ENCODE measurements at places on chromosomes 4 and X. TPM values are rescaled to one million over a fixed set of nuclear protein-coding genes. Genes with fewer than 3 reads are reported as not detected.

DNA sequence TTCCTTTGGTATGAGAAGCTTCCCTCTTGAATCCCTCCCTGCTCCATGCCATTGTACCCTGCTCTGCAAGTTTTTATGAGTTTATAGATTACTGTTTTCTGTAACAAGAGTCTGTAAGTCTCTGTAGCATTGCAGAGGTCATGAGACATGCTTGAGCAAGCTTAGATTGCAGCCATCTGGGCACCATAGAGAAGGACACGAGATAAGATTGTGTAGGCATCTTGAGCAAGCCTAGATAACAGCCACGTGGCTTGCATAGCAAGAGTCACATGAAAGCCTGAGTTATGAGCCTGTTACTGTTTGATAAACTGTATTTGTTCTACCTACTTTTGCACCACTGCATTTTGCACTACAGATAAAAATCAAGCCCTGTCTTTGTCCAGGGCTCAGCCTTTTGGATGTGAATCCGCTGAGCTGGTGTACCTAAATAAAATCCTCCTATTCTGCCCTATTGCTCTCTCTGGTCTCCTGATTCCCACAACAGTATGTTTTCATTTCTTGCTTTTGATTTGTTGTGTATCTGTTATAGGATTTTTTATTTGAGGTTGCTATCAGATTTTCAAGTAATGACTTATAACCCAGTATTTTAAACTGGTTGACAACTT lies 127.4 kb upstream of the ANKRD50 start:
- no peak for DNase-seq

- no peak for DNase-seq
Observed at GRCh38 chr4:11368701-11369115, 60.0 kb downstream of the HS3ST1 start.

GRCh38 chr4:153081006-153081580 lies 123.2 kb upstream of the TRIM2 start:
- peak; percentile 37 for DNase-seq

DNA sequence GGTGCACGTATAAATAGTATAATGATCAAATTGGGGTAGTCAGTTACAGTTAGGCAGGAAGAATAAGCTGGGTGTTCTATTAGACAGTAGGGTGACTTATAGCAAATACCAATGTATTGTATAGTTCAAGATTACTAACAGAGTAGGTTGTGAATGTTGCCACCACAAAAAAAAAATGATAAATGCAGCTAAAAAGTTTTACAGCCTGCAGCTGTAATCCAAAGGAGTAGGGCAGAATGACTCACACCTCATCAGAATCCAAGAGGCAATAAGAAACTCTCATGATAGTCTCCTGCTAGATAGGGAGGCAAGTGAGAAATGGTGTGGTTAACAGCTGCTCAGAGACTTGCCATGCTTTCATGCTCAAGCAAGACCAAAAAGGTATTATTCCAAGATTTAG lies 19.6 kb upstream of the TCEAL4 start:
- no peak for DNase-seq

GRCh38 chr4:73432169-73433000 lies 3.6 kb upstream of the AFP start:
- no peak for DNase-seq

- no peak for DNase-seq
Observed at GRCh38 chrX:147850875-147851274, 60.8 kb upstream of the FMR1 start.

- no peak for DNase-seq
Observed at GRCh38 chr4:92091335-92091734, 212.4 kb upstream of the GRID2 start.

DNA sequence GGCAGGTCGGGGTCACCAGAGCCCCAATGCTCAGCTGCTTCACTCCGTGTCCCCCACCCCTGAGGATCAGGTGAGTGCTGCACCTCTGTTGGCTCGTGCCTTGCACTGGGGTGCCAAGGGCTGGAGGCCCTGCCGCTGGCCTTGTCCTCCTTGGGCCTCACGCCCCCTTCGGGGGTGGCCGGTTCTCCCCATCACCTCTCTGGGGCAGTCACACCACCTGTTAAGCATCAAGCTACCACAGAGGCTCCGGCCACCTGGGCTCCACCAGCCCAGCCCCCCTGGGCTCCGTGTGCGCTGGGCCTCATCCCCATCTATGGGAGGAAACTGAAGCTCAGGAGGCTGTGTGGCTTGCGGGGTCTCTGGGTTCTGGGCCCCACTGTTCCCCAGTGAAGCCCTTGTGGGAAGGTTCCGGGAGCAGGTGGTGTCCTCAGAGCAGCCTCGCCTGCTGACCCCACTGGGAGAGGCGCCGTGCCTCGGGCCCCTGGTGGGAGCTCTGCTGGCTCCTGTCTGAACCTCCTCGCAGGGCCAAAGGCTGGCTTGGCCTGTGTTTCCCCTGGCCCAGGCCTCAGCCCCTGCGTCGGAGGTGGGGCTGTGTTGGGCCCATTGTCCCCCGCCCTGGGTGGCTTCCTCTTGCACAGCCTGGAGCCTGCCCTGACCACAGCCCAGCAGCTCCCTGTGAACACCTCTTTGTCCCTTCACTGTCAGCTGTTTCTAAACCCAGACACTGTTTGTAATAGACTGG lies 30.8 kb downstream of the DOK7 start:
- DNase-seq = no peak

DNA sequence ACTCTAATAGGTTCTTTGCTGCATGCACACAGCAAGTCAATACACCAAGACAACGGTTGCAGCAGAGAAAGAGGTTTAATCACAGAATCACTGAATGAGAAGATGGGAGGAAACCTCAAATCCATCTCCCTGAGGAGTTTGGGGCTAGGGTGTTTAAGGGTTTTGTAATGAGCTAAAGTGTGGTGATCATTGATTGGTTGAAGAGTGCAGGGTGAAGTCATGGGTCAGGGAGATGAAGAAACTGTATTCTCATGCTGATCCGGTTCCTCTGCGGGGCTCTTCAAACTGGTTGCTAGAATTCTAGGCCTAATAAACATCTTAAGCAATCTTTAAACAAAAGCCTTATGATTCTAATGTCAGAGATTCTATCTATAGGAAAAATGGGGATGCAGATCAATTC lies 432.5 kb upstream of the FAM47C start:
- no peak for DNase-seq

GRCh38 chr4:47817275-47817674 lies 20.6 kb downstream of the CORIN start:
- DNase-seq = no peak

GRCh38 chrX:23246001-23246400 lies 88.6 kb upstream of the PTCHD1 start:
- DNase-seq = no peak

DNA sequence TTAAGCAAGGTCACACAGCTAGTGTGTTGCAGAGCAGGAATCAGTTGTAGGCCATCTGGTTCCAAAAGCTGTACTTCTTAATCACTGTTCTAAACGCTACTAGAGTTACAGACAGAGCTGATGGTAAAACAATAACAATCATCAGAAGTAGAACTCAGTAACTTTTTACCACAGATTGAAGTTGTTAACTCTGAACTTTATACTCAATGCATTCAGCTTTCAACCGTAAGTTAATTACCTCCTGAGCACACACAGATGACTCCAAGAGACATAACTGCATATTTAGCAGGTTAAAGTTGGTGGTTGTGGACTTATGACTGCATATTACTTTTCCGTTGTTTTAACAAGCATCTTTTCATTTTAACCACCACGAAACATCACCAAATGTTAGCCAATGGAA lies 127.3 kb downstream of the PRSS12 start:
- DNase-seq = no peak

DNA sequence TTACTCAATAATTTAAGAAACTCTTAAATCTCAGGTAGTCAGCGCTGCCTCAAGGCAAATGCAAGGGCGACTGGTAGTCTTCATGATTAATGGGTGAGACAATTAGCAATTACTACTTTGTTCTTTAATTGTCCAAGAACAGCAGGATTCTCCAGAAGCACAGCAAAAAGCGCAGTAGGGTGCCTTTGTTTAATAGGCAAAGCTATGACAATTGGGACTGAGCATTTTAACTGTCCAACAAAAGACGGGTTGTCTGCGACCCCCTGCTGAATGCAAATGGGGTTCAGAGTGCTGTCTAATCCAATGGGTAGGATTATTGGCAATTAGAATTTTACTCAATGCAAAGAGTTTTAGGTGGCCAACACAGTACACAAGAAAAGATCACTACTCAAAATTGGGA lies 286.1 kb downstream of the CHIC1 start:
- DNase-seq = no peak

- no peak for DNase-seq
Observed at GRCh38 chr4:188268131-188268908, 129.1 kb downstream of the TRIML1 start.

GRCh38 chr4:77309496-77309895 lies 152.5 kb downstream of the CCNG2 start:
- DNase-seq = no peak

DNA sequence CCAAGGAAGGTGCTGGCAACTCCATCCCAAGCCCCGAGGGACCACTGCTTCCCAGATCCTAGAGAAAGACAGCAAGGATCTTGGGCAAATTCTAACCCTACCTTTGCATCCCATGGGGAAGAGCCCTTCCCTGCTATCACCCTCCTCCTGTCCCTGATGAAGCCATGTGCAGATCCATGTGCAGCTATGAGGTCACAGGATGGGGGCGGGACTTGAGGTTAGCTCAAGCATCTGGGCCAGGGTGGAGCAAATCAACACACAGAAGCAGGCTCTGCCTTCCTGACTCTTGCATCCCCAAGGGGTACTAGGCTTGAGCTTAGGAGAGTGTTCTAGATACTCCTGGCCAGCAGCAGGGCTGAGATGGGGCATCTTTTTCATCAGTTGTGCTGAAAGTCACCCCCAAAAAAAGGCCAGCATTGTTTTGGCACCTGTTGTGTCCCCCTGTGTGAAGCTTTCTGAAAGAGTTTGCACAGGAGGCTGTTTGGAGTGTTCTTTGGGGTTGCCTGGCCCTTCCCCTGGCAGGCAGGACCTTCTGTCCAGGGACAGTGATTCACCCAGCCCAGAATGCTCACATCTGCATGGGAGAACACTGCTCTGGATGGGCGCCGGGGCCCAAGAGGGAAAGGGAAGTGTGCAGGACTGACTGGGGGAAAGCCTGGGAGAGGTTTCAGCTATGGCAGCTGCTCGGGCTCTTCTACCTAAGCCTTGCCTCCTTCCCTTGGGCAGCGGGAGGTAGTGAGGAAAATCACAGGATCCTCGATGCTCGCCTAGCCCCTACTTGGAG lies 50.8 kb downstream of the PRPS1 start:
- DNase-seq = peak; percentile 92

- DNase-seq = no peak
Observed at GRCh38 chr4:2079926-2080325, 20.8 kb downstream of the NAT8L start.

- no peak for DNase-seq
Observed at GRCh38 chr4:165709973-165710526, 163.0 kb upstream of the TLL1 start.

DNA sequence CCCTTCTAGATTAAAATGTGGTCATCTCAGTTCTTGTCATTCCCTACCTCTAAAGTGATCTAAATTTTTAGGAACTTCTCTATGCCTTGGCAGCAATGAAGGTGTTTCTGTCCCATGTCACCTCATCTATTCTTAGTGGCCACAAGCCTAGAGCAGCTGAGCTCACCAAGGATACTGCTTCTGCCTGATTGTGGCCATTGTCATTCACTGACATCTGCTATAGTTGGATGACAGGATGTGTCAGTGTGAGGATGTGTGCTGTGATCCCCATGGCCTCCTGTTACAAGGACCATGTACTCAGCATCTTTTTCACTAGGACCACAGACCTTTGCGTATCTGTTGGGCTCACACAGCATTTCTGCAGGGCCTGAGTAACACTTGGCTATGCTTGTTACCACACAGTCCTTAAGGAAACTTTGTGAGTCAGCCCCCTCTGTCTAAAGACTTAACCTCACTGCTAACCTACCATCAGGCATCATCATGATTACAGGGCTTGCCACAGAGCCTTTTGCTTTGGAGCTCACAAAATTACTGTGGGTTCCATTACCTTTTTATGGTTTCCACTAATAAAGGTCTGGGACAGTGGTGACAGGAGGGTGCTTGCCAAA lies 421.0 kb downstream of the ADAM29 start:
- DNase-seq = no peak

DNA sequence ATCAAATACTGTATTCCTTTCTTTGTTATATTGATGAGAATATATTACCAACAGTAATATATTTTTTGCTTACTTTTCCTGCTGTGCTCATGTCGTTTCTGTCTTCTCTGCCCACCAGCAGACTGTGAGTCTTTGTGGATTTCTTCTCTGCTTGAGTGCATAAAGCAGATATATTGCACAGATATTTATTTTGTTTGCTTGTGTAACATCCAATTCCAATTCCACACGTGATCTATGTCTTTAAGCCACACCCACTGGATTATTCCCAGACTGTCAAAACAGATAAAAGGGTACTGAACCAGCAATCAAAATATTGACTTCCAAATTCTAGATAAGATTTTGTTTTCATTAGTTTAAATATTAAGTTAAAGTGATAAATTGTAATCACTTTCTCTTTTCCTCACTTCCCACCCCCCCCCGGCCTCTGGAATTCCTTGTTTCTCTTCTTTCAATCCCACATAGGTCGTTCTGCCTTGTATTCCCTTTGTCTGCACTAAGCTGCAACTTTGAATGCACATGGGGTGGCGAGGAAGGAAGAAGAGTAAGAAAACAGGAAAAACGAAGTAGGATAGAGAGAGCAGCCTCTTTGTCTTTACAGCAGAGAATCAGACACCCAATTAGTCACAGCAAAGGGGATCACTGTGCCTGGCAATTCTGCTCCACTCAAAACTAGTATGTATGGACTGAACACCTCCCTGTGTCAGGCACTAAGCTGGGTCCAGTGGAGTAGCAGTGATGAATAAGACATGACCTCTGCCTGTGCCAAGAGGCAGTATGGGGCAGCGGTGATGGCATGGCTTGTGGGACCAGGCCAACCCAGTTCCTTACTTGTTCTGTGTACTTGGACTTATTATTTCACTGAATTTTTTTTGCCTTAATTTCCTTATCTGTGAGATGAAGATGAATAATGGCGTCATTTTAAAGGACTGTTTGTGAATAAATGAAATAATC lies at the start of gene ADH1B:
Gene ADH1B (minus strand): TSS at position 161 of the 951 bp plus-strand sequence. CDS start 70 bp downstream, at position 91.
- no peak for DNase-seq

GRCh38 chr4:132281733-132282132 lies 867.4 kb upstream of the PCDH10 start:
- no peak for DNase-seq

- no peak for DNase-seq
Observed at GRCh38 chrX:3143043-3143799, 102.0 kb downstream of the ARSF start.

The TMPRSS11B gene
- total RNA-seq = not detected

The TLR3 gene
- total RNA-seq = not detected

The RAI2 gene
- 0.14 TPM for total RNA-seq

The COL4A5 gene
- total RNA-seq = not detected

The ERVMER34-1 gene
- 0.56 TPM for total RNA-seq

The IL2 gene
- total RNA-seq = 976 TPM

The DKK2 gene
- total RNA-seq = not detected
